ENCODE measurements at places on chromosomes 7 and 10.

GRCh38 chr7:133629701-133630100 is 376.8 kb downstream of the EXOC4 start:
- no peak for DNase-seq

DNA sequence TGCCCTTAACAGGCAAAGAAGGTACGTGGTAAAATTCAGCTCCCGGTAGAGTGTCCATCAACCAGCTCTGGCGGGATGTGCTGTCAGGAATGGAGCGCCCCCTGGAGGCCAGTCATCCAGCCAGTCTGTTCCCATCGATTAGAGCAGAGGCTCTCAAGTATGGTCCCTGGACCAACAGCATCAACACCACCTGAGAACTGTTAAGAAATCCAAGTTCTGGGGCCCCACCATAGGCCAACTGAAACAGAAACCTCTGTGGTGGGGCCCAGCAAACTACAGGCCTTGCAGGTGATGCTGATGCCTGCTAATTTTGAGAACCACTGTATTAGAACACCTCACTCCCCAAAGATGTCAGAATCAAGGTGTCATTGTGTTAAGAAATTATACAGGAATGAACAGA is 109.2 kb downstream of the DPY19L1 start:
- DNase-seq, result no peak

DNA sequence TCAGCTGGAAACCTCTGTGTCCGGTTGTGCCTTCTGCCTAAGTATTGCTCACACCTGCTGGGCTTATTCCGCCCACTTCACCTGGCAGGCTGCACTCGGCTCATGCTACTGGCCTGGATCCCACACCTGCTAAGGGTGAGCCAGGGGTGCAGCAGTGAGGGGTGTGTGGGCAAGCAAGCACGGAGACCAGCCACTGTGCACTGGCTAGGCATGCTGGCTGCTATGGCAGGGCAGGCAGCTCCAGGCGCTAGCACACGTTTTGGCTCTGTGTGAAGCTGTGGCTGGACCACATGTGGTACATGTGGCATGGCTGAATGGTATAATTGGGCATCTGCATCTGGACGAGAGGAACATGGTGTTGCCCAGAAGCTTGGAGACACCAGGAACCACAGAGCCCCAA is 940.7 kb downstream of the NRG3 start:
- no peak for DNase-seq

- DNase-seq, result no peak
These were observed 142.3 kb upstream of the EFCAB10 start for GRCh38 chr7:105723572-105723971.

- DNase-seq, result no peak
These were observed 675.6 kb upstream of the POT1 start for GRCh38 chr7:125605241-125605640.

- DNase-seq, result no peak
These were observed 40.2 kb downstream of the ANTXRL start for GRCh38 chr10:46326971-46327370.

DNA sequence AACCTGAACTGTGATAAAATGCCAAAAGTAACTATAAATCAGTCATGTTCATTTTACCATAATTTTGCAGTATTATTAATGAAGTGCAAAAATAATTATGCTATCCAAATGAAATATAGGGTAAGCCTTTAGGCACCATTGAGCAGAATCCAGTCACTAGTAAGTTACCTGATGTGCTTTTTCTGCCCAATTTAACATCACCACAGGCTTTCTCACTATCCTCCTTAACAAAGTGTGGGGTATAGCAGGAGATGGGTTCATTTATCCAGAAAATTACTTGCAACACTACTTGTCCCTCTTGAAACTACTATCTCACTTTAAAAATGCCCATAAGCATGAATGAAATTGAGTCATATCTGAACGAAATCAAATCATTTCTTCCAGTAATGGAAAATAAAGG is 211.0 kb downstream of the SEMA3A start:
- DNase-seq, result no peak

- DNase-seq, result no peak
These were observed 134.4 kb downstream of the CSTF2T start for GRCh38 chr10:51564896-51565510.

DNA sequence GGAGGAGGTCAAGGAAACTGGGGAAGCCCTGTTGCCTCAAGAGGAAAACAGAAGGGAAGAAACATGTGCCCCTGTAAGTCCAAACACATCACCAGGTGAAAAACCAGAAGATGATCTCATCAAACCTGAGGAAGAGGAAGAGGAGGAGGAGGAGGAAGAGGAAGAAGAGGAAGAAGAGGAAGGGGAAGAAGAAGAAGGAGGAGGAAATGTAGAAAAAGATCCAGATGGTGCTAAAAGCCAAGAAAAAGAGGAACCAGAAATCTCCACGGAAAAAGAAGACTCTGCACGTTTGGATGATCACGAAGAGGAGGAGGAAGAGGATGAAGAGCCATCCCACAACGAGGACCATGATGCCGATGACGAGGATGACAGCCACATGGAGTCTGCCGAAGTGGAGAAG is 82.7 kb upstream of the SAMD8 start:
- DNase-seq, result no peak

Measured in coronary artery (tissue), 2 donors.